Suppressor macrophage treated with lipopolysaccharide for 1 hour (primary cell): ENCODE measurements at places on chromosomes 4 and X.
A peak's percentile ranks its signal among the peaks of the same experiment; 100 is the strongest.

GRCh38 chrX:39855748-39856129, 242.0 kb downstream of the BCOR start:
- peak; percentile 67 for DNase-seq

DNA sequence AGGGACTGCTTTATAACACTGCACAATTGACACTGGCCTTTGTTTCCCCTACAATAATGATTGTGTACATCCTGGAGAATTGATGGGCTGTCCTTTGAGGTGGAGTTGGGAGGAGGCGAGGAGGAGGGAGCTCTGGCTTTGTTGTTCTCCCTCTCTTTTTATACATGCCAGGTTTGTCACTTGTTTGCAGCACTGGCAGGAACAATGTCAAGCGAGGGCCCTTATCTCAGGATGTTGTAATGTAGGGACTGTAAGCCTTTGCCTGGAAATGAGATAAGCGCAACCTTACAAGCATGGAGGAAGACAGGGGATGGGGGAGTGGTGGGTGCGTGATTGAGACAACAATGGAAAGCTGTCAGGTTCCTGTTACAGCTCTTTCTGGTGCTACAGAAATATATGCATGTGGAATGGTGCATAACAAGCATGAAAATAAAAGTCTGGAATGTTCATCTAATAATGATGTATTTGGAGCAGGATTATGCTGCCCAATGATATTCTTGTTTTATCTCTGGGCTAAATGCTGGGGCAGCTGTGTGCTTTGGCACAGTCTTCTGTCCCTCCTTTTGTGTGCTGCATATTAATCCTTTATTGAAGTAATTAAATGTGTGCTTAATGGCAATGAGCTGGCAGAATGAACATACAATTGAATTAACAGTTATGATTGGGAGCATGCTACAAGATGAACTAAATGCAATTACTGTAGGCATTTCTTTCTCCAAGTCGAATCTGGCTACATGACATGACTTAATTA, 294.4 kb downstream of the GPAT3 start:
- DNase-seq, result no peak

DNA sequence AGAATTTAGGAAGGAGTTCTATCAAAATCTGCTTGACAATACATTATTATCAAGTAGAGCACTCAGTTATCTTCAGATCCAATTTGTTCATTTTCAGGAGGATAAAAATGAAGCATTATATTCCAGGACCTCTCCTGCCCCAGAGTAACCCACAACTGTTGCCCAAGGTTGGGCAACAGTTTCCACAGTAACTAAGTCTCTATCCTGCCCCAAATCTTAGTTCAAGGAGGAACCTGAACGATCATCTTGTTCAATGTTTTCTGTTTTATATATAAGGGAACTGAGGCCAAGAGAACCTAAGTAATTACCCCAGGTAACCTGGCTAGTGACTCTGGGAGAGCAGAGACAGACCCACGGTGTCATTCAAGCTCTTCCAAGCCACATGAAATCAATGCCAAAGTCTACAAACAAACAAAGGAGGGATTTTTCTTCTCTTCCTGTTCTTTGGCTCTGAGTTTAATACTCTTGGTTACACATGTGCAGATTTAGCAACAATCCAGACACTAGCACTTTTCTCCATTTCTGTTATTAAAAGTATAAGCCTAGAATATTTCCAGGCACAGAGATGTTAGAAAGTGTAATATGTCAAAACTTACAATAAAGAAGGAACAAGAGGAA, 105.6 kb downstream of the C4orf51 start:
- DNase-seq, result no peak

GRCh38 chrX:100208076-100208475, 202.0 kb downstream of the PCDH19 start:
- DNase-seq, result no peak

DNA sequence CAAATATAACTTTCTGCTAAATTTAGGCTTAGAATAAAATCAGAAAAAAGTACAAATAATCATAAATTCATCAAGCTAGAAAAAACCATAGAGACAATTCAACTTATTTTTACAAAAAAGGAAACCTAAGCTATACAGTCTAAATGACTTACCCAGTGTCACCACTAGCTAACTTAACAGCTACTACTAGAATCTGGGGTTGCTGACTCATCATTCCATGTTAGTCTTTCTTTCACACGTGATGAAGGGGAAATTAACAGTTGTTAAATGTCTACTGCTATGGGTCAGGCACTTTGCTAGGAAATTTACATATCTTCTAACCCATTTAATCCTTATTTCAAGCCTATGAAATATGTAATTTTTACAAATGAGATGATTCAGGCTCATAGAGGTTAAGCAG, 349.3 kb upstream of the GALNT7 start:
- peak; percentile 8 for DNase-seq

GRCh38 chrX:78327370-78328086, at the start of gene CYSLTR1:
TSS of gene CYSLTR1 (minus strand) at chrX:78327611. CDS start at chrX:78273746, 53,865 bp downstream.
- DNase-seq, result peak; percentile 54

DNA sequence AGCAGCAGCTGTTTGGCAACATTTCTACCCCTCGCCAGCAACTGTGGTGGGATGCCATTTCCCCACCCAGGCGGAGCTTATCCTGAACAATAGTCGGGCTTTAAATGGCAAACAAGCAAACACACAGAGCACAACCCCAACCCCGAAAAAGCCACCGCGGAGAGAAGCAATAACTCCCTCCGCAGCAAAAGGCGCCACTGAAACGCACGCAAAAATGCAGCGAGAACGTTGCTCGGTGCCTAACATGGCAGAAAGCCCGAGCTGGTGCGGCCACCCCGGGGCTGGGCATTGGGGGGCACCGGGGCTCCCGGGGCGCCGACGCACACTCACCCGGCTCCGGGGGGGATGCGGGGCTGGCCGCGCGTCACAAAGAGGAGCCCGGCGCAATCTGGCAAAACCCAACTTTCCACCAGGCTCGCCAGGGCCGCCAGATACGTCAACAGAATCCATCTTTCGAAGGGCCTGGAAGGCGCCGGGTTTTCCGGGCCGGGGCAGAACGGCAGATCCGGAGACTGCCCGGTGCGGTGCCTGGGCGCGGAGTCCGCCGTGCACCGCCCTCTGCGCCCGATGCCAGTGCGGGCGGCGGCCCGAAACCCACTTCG, 818 bp downstream of the RAI2 start:
- no peak for DNase-seq

- no peak for DNase-seq
Observed at GRCh38 chr4:11097725-11098124, 331.0 kb downstream of the HS3ST1 start.

- DNase-seq, result no peak
Observed at GRCh38 chr4:153383131-153383530, 38.6 kb downstream of the MND1 start.

- no peak for DNase-seq
Observed at GRCh38 chrX:41666251-41666650, 22.5 kb upstream of the GPR34 start.

GRCh38 chr4:44320833-44321232, 127.8 kb downstream of the KCTD8 start:
- DNase-seq, result no peak

GRCh38 chrX:110216027-110216426, 101.9 kb downstream of the AMMECR1 start:
- no peak for DNase-seq

GRCh38 chr4:17427991-17428390, 83.9 kb downstream of the QDPR start:
- DNase-seq, result no peak

DNA sequence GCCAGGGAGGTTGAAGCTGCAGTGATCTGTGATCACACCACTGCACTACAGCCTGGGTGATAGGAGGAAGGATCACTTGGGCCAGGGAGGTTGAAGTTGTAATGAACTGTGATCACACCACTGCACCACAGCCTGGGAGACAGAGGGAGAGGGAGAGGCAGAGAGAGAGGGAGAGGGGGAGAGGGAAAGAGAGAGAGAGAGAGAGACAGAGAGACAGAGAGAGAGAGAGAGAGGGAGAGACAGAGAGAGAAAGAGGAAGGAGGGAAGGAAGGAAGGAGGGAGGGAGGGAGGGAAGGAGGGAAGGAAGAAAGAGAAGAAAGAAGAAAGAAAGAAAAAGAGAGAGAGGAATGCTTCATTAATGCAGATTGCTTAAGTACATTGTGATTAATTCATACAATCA, 15.2 kb upstream of the MAP9 start:
- DNase-seq, result no peak

DNA sequence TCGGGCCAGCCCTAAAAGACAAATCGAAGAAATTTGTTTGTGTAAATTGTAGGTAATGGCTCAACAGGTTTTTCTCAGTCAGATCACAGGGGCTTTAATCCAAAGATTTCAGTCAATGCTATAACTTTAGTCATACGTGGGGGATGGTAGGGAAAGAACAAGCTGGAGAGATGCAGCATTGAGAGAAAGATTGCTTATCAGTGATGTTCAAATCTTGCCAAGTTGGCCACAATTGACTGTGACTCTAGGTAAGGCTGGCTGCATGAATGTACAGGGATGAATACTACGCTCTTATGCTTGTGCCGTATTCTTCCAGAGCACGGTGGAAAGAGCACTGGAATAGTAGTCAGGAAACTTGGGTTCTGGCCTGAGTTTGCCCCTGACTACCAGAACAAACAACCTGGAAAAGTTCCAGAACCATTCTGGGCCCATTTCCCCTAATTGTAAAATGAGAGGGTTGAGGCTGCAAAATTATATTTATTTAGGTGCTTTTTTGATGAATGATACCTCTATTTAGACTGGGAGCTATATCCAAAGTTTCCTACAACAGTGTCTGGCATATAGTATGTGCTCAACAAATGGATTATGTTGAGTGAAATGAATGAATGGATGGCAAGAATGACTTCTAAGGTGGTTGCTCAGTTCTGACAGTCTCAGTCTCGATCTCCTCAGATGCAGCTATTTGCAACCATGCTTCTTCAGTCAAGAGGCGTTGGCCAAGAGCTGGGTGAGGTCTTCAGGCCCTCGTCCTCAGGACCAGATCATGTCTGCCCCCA, 44.4 kb downstream of the TSC22D3 start:
- no peak for DNase-seq

- DNase-seq, result no peak
Observed at GRCh38 chrX:30948626-30949025, 59.6 kb upstream of the TAB3 start.

DNA sequence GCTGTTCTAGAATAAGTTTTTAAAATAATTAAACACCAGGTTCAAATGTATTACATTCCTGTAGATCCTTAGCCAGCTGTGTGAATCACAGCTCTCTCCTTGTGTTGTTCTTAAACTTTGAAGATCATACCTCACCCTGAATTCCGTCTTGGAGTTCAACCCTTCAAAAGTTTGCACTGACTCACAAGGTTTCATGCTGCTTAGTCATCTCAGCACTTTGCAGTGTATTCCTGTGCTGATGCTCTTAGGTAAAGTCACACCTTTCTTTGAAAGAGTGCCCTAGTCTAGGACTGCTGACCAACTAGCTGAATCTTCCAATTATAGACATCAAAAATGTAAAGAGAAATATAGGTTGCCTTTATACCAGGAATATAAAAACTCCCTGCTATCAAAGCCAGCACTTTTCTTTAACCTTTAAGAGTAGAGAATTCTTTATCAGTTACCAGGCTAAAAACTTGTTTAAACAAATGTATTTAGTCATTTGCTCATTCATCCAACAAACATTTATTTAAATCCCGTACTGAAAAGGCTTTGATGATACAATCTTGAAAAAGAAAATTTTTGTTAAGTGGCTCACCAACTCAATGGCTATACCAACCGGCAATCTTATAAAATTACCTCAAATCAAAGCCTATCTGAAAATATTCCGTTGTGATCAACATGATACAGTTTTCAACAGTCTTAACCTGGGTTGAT, 169.7 kb downstream of the RAP1GDS1 start:
- no peak for DNase-seq

GRCh38 chr4:161554372-161554990, 609.3 kb downstream of the FSTL5 start:
- peak; percentile 14 for DNase-seq

DNA sequence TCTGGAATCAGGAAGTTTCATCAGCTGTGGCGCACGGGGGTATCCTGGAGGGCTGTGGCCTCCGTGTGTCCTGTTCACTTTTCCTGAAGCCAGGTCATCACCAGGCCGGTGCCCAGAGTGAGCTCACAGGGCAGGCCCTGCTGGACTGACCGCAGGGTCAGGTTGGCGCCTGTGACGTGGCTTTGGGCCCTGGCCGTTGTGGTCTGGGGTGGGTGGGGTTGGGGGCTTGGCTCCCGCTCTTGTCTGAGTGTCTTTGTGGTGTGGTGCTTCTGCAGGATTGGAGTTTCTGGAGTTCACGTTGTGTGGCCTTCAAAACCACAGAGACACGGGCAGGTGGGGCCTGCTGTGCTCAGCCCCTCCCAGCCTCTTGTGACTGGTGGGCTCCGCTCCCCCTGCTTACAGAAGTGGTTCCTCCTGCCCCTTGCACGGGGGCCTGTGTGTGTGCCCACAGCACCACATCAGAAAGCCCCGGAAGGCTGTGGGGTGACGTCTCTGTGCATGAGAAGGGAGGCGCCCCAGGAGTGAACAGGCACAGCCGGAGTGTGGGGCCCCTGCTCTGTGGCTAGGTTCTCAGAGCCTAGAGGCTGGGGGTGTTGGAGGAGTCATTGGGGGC, 9.5 kb downstream of the RGS12 start:
- peak; percentile 48 for DNase-seq

GRCh38 chr4:33171873-33172525, 2451.8 kb downstream of the PCDH7 start:
- no peak for DNase-seq

- no peak for DNase-seq
Observed at GRCh38 chrX:1598876-1599790, 7.7 kb downstream of the AKAP17A start.

GRCh38 chr4:52989865-52990264, 127.7 kb downstream of the RASL11B start:
- DNase-seq, result no peak

- DNase-seq, result peak; percentile 77
Observed at GRCh38 chr4:9894644-9895332, 113.4 kb downstream of the DRD5 start.

DNA sequence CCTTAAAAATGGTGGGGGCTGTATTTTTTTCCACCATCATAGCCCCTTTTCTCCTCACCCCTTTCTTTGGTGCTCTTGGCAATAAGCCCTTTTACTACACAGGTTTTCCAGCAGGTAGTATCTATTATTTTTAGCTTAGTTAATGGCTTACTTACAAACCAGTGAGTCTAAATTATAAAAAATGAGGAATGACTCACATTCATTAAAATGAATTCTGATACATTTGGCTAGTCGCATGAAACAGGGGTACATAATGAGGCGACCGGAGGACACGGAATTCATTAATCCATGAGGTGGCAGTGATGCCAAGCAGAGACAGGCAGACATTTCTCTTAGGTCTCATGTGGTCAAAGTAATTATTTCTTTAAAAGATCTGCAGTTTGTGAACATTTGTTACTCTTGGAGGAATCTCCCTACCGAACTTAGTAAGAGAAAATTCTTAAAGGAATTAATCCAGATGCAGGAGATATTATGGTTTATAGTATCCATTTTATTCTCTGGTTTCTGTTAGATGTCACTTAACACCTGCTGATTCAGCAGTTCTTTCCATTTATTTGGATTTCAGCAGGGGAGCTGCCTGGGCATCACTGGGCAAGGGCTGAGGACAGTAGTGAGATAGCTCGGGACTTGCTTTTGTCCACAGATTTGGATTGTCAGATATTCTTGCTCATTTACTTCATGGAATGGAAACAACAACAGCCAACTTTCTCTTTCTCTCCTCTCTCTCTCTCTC, 575.0 kb upstream of the NR3C2 start:
- no peak for DNase-seq
